ENCODE measurements at places on chromosomes 3 and 15.

DNA sequence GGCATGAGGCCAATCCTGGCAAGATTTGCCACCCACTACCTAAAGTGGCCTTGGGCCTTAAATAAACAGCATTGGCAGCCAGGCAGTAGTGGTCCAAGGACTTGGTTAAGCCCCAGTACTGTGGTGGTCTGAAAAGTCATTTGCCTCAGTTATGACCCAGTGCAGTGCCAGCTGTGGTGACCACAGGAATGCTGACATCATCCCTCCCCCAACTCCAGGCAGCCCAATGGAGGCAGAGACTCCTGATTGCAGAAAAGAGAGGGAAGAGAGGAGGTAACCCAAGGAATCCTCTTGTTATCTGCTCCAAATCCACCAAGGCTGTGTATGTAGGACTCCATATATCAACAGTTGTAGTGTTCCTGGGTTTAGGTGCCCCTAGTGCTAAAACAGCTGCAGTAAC is 883.6 kb downstream of the SQOR start:
- no peak for DNase-seq

DNA sequence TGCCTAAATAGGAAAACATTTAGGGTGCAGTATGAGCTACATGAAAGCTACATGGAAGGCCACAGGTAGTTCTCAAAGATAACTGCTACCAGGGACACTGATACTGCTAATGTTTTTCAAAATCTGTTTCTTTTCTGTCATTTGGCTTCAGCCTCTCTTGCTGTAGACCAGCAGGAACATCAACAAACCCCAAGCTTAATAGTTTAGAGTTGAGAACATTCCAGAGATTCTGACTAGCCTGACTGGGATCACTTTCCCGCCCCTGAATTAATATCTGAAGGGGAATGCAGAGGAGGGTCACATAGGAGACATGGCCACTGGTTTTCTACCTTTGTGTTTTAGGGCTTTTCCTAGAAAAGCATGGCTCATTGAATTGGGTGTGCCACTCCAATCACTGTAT is 16.9 kb upstream of the C3orf38 start:
- no peak for DNase-seq

- DNase-seq, result no peak
Measured at GRCh38 chr15:79130535-79131130, 40.1 kb upstream of the RASGRF1 start.

- DNase-seq, result no peak
Measured at GRCh38 chr15:73955861-73956742, 29.8 kb downstream of the LOXL1 start.

- DNase-seq, result peak; percentile 2
Measured at GRCh38 chr15:94387849-94388441, 156.6 kb downstream of the MCTP2 start.

GRCh38 chr15:37941779-37942178 is 7.3 kb downstream of the TMCO5A start:
- DNase-seq, result no peak
